Activated CD4-positive, alpha-beta T cell treated with anti-CD3 and anti-CD28 coated beads for 36 hours (primary cell): ENCODE measurements at places on chromosomes 16 and 17.

DNA sequence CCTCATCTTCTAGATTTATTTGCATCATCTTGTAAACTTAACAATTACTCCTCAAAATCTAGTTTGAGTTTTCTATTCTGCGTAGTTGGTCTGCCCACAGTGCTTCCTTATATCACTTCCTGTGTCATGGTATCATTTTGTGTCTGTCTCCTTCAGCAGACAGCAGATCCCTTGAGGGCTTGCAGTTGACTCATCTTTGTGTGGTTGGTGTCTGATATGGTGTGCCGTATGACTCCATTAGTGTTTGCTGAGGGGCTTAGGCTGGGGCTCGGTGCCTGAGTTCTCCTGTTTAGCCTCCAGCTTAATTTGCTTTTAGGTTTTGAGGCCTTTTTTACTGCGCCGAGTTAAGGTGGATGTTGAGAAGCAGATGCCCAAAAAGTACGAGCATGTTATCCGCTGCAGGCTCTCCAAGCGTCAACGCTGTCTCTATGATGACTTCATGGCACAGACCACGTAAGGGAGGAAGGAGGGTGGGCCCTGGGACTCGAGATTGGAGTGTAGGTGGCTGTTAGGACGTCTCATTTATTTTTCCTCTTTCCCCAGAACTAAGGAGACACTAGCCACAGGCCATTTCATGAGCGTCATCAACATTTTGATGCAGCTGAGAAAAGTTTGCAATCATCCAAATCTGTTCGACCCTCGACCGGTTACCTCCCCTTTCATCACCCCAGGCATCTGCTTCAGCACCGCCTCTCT lies 16.9 kb downstream of the SRCAP start:
- peak; percentile 62 for DNase-seq

- no peak for DNase-seq
These were observed 164.9 kb downstream of the BANP start for GRCh38 chr16:88116121-88116520.

DNA sequence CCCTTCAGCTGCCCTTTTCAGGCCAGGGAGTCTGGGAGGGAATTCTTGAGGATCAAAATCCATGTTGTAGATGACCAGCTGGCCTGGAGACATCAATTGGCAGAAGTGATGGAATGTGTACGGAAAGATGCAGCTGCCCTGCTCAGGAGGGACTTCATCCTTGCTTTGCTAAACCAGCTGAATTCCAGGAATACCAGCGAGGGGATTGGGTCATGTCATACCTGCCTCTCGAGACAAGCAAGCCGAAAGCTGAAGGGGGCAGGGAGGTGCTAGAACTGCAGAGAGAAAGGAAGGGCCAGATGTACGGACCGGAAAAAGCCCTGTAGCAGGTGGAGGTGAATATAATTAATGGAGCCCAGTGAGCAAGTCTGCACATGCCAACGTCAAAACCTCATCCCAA lies 25.6 kb upstream of the NTN1 start:
- DNase-seq: no peak

GRCh38 chr17:51154176-51154575 lies 817 bp downstream of the NME1 start:
- DNase-seq: no peak

DNA sequence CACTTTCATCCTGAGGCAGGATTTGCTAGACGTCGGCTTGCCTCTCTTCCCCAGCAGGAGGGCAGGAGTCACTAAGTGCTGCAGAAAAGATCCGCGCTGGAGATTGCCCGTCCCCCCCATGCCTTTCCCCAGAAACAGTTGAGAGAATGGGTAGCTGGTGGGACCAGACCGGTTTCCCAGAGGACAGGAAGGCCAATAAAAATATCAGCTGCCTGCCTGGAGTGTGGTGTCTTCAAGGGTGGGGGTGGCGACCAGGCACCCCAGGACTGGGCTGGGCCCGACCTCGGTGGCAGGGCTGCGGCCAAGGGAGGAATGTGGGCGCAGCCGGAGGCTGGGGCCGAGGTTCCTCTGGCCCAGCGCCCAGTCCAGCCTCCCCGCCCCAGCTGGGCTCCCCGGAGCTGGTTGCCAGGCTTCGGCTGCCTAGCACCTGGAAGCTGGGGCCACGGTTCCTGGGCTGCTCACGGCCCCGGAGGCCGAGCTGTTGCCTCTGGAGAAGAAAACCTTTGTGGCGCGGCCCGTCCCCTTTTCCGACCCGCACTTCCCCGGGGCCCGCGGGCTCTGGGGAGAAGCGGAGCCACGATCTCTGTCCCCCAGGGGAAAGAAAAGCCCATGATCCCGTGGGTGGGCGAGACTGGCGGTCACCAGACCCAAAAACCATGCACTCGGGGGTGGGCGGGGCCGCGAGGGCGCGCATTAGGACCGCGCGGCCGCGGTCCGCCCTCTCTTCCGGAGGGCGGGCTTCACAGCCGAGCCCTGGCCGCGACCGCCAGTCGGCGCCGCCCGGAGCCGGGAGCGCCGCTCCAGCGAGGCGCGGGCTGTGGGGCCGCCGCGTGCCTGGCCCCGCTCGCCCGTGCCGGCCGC lies at the start of gene TRAF4:
Gene TRAF4 (plus strand): TSS at position 769 of the 861 bp plus-strand sequence. CDS start 102 bp downstream, outside the sequence.
- peak; percentile 89 for DNase-seq

DNA sequence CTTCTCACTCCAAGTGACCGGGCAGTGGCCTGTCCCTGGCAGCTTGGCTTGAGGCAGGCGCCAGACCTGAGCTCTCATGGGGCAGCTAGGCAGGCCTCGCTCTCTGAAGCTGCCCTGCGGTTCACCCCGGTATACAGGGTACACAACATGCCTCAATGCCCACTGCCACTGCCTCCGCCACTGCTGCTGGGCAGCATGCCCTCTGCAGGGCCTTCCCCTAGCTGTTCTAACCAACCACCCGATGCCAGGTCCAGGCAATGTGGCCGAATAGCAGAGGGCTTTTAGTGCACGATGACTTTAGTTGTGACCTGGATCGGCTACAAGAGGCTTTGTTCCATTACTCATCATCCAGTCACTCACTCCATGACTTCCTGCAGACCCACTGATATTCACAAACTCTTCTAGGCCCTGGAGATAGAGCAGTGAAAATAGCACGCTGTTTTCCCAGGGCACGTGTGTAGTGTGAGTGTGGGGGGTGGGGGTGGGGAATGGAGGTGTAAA lies 19.7 kb downstream of the CDC42EP4 start:
- no peak for DNase-seq

- peak; percentile 69 for DNase-seq
These were observed 996 bp downstream of the SUMO2 start for GRCh38 chr17:75181608-75182318.

DNA sequence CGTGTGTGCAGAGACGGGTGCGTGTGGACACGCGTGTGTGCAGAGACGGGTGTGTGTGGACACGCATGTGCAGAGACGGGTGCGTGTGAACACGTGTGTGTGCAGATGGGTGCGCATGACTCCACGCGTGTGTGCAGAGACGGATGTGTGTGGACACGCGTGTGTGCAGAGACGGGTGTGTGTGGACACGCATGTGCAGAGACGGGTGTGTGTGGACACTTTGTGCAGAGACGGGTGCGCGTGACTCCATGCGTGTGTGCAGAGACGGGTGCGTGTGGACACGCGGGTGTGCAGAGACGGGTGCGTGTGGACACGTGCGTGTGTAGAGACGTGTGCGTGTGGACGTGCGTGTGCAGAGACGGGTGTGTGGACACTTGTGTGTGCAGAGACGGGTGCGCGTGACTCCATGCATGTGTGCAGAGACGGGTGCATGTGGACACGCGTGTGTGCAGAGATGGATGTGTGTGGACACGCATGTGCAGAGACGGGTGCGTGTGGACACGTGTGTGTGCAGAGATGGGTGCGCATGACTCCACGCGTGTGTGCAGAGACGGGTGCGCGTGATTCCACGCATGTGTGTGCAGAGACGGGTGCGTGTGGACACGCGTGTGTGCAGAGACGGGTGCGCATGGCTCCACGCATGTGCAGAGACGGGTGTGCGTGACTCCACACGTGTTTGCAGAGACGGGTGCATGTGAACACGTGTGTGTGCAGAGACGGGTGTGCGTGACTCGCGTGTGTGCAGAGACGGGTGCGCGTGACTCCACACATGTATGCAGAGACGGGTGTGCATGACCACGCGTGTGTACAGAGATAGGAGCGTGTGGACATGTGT lies 1.6 kb upstream of the CD7 start:
- DNase-seq: peak; percentile 23

DNA sequence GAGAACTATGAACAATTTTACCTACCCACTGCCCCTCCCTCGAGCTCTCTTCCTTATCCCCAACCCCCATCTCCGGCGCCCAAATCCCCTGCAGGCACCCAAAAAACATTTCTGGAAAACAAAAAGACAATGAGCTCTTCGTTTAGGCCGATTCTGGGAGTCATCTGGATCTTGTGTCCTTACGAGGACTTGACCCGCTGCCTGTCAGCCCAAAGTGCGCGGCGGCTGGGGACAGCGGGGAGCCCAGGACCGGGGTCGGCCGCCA lies 524 bp downstream of the STRADA start:
- DNase-seq: no peak

DNA sequence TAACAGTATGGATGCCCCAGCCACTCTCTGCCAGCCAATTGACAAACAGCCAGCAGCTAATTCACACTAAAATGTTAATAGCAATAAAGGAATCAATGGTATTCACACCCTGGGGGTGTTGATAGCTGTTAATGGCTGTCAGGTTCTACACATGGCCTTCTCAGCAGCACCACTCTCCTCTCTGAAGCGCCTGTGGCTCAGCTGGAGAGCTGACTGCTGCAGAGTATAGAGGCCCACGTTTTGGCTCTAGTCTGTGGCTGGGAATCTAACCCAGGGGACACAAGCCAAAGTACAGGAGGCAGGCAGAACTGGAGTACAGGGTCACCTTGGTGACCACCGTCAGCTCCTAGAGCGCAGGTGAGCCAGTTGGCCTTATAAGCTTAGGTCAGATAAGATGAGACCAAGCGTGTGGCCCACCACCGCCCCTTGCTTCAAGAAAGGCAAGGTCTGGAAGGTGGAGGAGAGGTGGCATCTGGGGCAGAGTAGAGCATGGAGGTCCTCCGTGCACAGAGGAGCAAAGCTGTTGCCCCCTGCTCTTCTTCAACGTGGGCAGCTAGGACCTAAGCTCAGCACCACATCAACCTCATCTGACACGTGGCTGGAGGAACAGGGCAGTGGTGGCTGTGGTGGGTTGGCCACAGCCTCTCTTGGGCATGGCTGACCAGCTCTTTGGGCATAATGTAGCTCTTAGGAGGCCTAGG lies 25.4 kb downstream of the CCR7 start:
- peak; percentile 20 for DNase-seq

DNA sequence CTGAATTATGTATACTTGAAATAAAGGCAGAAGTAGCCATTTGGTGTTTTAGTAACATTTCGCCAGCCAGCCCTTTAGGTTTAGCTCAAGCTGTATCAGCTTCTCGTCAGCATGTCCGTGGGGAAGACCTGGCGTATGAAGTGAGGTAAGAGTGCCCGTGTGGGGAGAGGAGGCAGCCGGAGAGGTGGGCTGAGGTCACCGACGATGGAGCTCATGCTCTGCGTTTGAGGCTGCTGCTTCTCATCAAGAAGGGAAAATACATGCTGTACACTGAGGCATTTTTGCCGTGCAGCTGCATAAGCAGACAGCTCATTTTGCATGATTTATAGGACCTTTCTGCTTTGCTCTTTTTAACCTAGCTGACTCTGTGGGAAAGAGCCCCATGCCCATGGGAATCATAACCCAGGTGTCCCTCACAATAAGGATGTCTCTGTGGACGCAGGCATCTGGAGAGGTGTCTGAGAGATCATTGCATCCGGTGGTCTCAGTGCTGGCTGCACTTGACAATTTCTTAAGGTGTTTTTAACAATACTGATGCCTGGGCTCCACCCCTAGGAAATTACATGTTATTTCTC lies 179.1 kb downstream of the ABCC12 start:
- no peak for DNase-seq

DNA sequence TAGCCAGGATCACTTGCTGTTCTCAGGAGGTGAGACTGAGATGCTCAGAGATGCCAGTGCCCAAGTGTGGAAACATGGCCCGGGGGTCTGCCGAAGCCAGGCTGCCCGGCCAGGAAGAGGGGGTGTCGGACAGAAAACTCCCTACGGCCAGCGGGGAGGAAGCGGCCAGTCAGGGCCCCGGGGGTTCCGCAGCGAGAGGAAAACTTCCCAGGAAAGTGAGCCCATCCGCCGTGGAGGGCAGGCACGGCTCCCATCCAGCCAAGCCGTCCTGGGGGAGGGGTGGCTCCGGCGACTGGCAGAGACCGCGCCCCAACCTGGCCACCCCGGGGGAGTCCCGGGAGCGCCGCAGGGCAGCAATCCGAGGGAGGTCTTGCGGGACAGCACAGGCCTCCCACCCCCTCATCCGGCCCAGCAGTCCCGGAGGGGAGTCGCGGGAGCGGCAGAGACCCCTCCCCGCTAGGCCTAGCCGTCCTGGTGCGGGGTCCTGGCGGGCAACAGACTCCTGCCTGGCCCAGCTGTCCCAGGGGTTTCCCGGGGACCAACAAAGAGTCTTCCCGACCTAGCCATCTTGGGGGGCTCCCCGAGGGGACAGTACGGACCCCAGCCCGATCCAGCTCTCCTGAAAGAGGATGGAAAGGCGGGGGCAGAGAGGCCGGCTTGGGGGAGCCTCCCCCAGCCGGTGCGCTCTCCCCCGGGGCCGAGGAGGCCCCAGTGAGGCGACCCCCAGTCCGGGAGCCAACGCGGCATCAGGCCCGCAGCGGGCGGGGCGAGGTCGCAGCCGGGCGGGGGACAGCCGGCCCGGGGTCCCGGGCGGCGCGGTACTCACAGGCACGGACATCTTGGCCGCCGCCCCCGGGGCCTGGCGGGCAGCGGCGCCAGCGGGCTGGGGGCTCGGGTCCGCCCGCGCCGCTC lies 13.8 kb upstream of the BCAR1 start:
- peak; percentile 15 for DNase-seq

DNA sequence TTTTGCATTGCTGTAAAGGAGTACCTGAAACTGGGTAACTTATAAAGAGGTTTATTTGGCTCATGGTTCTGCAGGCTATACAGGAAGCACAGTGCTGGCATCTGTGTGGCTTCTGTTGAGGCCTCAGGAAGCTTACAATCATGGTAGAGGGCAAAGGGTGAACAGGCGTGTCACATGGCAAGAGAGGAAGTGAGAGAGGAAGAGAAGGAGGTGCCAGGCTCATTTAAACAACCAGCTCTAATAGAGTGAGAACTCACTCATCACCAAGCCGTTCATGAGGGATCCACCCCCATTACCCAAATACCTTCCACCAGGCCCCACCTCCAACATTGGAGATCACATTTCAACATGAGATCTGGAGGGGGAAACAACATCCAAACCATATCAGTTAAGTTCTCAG lies 16.4 kb upstream of the CLEC19A start:
- DNase-seq: no peak

DNA sequence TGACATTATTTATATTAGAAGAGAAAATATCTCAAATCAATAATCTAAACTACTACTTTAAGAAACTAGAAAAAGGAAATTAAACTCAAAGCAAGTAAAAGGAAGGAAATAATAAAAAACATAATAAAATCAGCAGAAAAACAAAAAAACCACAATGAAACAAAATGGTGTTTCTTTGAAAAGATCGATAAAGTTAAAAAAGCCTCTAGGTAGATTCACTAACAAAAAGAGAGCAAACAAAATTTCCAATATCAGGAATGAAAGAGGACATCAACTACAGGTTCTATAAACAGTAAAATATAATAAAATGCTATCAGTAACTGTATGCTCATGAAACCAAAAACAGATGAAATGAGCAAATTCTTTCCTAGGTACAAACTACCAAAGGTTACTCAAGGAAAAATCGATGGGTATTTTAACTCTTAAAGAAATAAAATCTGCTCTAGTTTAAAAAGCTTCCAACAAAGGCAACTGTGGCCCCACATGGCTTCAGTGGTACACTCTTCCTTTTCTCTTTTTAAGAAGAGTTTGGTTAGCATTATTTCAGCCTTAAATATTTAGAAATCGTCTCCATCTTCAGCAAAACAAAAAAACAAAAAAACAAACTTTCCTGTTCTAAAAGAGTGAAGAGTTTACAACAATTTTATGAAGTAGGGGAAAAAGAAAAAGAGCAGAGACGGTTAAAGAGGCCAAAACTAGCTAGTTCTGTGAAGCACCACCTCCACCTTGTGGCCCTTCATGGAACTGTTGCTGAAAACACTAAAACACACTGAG lies 102.2 kb downstream of the TRIM37 start:
- peak; percentile 81 for DNase-seq
